ENCODE measurements at places on chromosomes 12 and 14.

- no peak for DNase-seq
These were observed 26.3 kb downstream of the RIN3 start for GRCh38 chr14:92539875-92540274.

GRCh38 chr12:108720757-108721514 is 10.4 kb downstream of the CORO1C start:
- DNase-seq = no peak

GRCh38 chr12:62668782-62669181 is 202.2 kb downstream of the MON2 start:
- DNase-seq = no peak

GRCh38 chr12:133023566-133023965 is 13.7 kb upstream of the ZNF84 start:
- no peak for DNase-seq

DNA sequence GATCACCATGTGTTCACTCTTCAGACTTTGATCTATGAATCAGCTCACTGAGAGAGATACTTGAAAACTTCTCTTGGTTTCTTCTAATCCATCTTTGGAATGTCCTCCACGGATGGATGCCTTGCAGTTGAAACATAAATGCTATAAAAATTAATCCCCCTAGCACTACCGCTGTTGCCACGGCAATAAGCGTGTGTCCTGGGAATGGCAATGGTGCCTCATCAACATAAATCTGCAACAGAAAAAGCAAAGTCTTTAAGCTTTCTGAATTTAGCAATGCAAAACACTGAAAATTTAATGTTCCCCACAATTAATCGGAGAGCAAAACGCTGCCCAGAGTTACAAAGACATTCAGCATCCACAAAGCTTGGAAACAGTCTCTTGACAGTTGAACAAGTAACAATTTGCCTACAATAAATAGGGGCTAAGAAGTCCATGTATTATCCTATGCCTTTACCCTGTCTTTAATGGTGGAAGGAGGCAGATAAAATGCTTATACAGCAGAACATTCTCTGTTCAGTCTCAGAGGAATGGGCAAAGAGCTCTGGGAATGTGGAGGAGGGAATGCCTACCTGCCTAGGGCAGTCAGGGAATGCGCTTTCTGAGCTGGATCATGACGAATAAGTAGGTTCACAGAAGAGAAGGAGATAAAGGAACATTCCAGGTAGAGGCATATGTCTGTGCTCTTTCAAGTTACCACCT is 70.9 kb upstream of the PPP4R3A start:
- no peak for DNase-seq

DNA sequence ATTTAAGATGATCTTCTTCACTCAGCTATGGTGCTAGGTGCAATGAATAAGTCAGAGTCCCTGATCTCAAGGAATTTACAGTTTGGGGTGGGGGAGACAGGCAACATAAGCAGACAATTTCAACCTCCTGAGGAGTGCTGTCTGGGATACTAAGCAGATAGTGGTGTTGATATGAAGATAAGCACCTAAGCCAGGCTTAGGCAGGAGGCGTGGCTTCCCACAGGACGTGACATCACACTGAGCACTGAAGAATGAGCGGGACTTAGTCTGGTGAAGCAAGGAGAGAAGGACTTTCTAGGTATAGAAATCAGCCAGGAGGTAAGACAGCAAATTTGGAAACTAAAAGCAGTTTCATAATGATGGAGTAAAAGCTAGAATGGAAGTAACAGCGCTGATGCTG is 6.8 kb downstream of the PRPH start:
- DNase-seq = peak; percentile 69

All from activated naive CD4-positive, alpha-beta T cell treated with anti-CD3 and anti-CD28 coated beads for 36 hours (primary cell).